ENCODE measurements at places on chromosomes 12 and 14.

- no peak for DNase-seq
Observed at GRCh38 chr12:15336768-15337553, 14.7 kb downstream of the PTPRO start.

DNA sequence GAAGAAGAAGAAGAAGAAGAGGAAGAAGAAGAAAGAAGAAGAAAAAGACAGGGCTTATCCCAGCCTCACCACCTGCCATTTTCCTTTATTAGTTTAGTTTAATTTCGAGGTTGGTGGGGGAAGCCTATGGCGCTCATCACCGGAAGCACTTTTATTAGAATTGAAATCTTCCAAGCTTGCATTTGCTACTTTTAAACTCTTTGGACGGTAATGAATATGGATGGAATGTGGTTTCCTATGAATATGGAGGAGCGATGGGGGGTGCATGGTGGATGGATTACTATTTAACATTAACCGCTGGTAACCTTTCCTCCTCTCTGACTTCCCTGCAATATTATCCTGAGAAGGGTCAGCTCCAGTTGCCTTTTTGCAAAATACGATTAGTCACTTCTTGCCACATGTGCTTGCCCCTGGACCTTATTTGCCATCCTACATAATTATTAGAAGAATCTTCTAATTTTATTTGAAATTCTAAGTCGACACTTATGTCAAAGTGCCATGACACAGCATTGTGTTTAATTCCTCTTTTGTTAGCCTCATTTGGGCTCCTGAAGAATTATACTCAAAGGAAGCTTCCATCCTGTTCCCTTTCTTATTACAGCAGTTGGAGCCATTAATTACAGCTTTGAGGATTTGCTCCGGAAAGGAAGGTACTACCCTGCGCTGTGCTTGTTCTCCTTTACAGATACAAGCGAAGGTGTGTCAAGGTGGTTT, 424.5 kb downstream of the VRK1 start:
- DNase-seq: no peak

DNA sequence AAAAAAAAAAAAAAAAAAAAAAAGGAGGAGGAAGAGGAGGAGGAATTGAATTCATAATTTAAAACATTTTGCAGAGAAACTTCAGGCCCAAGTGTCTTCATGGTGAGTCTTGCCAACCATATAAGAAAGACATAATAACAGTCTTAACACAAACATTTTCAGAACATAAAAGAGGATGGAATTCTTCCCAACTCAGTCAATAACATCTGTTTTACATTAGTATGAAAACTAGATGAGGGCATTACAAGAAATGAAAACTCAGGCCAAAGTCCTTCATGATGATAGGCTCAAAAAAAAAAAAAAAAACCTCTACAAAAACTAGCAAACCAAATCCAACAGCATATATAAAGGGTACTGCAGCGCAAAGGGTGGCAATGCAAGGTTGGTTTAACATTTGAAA, 151.6 kb downstream of the FOXA1 start:
- DNase-seq: no peak

DNA sequence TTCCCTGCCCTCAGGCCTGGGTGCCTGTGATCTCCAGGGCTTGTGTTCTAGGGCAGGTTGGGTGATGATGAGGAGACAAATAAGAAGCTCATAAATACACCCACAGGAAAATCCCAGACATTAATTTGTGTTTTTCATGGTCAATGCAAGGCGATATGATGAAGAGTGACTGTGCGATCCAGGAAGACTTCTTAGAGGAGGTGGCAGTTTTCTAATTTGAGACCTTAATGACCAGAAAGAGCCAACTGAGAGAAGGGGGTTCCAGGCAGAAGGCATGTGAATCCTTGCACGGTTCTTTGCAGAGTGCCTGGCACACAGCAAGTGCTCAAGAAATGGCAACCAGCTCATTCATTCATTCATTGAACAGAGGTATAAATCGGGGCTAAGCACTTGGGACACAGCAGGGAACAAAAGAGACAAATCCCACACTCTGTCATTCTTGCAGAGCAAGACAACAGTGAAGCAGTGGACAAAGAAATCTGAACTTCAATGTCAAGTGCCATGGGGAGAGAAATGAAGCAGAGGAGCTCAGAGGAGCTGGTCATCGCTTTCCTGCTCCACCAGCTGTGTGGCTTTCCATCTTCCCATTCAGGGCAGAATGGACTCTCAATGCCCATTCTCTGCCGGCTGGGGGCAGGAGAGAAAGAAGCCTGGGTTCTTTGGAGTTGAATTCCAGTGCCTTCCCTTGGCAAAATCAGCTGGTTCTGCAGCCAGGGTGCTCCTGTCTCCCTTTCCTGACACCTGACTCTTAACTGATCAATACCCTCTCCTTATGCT, 128.3 kb downstream of the AACS start:
- no peak for DNase-seq
